Tibial nerve (tissue), 4 donors: ENCODE measurements at places on chromosomes 7 and 10.

DNA sequence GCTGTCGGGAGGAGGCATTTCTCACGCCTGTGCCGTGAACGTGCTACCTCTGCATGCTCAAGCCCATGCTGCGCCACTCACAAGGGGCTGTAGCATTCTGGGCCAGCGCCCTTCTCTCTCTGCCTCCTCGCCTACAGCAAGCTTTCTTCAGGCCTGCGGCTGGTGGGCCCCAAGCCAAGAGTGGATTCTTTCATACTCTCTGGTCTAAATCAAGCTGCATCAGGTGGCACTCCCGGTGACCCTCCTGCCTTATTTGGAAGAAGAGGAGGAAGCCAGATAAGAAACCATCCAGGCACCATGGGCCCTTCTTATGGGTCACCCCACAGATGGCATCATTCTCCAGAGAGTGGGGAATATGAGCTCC, 86.7 kb upstream of the DUSP5 start:
- no peak for DNase-seq

DNA sequence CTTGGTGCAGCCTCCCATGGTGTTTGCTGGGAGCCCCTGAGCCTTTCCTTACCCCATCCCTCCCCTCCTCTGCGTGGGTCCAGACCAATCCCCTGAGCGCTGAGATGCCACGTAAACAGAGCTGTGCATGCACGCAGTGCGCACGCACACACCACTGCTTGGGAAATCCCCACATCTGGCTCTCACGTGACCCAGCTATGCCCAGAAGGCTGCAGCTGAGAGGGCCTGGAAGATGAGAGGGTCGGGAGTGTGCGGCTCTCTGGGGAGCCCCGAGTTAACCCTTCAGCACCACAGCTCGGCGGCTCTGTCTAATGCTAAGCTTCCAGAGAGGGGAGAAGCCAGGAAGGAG, 177.2 kb downstream of the SH3PXD2A start:
- peak; percentile 89 for DNase-seq

DNA sequence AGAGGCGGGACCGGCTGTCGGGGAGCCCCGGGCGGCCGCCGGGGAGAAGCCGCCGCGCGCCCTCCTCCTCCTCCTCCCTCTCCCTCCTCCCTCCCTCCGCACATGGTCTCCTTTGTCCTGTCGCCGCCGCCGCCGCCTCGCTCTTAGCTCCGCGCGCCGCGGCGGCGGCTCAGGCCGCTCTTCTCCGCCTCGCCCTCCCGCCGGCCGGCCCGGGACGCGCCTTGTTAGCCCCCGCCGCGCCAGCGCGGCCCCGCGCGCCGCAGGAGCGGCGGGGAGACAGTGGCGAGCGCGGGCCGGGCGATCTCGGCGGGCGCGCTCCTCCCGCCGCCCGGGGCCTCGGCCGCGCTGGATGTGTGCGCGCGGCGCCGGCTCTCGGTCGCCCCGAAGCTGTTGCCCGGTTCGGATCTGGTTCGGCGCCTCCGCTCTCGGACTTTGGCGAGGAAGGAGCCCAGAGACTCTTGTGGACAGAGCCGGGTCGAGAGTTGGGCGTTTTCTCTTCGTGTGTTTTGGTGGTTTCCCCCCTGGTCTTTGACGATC, 437.4 kb upstream of the GALNT17 start:
- DNase-seq = peak; percentile 10

DNA sequence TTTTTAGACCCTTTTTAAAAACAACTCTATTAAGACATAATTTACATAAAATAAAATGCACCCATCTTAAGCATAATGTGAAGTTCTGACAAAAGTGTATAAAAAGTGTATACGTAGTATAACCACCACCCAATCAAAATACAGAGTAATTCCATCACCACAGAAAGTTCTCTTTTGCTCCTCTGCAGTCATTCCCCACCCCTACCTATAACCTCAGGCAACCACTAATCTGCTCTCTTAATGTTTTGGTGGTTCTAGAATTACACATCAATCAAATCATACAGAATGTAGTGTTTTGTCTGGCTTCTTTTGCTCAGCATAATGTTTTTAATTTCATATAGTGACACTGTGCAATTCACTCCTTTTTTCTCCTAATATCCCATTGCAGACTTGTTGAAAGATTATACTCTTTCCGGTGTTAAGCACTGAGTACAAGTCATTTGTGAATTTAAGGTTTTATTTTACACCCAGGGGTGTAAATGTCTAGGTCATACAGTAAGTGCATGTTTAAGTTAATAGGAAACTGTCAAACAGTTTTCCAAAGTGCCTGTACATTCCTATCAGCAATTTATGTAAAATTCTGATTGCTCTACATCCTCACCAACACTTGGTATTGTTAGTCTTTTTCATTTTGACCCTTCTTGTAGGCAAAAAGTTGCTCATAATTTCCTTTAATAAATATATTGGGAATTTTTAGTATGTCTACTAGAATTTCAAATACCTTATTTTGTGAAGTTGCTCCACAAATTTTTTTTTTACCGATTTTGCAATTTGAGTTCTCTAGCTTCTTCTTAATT, 86.3 kb downstream of the ZFAND4 start:
- DNase-seq = no peak

- no peak for DNase-seq
Measured at GRCh38 chr10:115065801-115066200, 27.4 kb upstream of the ATRNL1 start.

GRCh38 chr7:159141167-159141566, 3.5 kb downstream of the VIPR2 start:
- DNase-seq = no peak

DNA sequence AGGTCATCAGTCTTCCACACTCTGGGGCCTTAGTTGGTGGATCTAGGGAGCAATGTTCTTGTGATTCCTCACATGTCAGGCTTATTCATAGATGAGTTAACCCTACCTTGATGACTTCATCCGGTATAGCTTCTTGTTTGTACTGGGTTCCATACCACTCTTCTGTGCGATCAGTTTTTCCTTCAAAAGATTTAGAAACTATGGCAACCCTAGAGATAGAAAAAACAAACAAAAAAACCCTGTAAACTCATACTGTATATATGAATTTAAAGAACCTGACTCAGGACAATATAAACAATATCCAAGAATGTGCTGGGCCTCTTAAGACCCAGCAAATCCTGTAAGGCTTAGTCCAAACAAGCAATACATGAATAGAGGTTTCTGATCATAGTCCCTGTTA, 83.5 kb downstream of the IDE start:
- no peak for DNase-seq

DNA sequence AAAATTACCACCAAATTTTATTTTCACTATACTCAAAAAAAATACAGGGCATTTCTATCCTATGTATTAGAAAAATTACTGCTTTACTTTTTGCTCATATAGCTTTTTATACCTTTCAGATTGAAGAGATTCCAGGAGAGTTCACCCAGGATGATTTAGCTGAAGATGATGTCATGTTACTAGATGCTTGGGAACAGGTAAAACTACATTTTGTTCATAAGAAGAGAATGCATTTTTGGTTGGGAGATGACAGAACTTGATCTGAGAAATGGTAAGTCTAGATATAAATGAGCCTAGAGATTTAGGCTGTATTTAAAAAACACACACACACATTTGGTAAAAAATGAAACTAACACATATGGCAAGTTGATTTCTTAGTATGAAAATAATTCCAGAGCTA, 38.1 kb upstream of the ARL4A start:
- no peak for DNase-seq

DNA sequence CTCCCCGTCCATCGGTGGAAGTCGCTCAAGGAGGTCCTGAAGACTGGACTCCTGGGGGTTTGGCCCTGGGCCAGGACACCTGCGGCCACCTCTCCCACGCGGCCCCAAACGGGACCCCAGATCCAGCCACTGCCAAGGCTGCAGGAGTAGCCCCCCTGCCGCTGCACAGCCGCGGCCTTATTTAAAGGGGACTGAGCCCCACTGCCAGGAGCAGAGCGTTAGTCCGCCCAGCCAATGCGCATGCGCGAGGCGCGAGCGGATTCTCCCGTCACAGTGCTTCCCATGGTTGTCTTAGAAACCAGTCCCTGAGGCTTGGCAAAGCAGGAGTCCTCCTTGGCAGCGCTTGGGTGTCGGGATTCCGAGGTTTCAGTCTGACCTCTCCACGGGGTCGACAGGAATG, 320.0 kb downstream of the ZNF716 start:
- DNase-seq = no peak
